ENCODE measurements at places on chromosomes 6 and 20.
A peak's percentile ranks its signal among the peaks of the same experiment; 100 is the strongest.

DNA sequence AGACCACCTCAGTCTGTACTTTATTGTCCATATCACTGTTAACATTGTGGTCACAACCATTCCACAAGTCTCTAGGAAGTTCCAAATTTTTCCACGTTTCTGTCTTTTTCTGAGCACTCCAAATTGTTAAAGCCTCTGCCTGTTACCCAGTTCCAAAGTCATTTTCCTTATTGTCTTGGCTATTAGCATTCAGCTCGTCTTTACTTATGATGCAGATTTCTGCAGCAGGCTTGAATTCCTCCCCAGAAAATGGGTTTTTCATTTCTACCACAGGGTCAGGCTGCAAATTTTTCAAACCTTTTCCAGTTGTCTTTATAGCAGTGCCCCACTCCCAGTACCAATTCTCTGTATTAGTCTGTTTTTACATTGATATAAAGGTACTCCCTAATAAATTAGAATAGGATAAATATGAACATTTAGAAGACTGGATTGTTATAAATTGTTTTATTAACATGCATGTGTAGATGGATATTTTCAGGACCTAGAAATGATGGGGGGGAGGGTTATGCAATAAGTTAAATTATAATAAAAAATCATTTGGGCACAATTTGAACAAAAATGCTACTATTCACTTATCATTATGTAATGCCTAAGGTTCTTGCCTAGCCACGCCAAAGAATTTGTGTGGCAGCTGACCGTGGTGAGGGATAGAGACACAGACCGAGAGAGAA, 595.3 kb upstream of the ADGRB3 start:
- no peak for DNase-seq

DNA sequence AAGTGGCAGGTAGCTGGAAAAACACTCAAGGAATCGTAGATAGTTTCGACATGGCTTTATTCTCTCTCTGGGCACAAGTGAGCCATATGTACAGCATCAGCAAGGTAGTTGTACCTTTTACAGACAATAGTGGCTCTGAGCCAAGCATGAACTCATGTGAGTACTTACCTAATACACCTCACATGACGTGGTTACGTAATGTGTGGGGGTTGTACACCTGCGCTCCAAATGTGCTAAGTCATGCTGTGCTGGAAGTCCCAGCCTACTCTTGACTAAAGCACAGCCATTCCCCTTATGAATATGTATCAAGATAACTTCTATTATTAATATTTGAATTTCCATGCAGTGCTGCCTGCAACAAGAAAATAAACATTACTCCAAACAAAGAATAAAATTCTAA, 78.8 kb upstream of the HMGN3 start:
- DNase-seq, result no peak

GRCh38 chr20:61895016-61895415, 170.7 kb downstream of the TAF4 start:
- no peak for DNase-seq

- DNase-seq, result no peak
Measured at GRCh38 chr20:49313283-49313682, 35.4 kb upstream of the ZNFX1 start.

DNA sequence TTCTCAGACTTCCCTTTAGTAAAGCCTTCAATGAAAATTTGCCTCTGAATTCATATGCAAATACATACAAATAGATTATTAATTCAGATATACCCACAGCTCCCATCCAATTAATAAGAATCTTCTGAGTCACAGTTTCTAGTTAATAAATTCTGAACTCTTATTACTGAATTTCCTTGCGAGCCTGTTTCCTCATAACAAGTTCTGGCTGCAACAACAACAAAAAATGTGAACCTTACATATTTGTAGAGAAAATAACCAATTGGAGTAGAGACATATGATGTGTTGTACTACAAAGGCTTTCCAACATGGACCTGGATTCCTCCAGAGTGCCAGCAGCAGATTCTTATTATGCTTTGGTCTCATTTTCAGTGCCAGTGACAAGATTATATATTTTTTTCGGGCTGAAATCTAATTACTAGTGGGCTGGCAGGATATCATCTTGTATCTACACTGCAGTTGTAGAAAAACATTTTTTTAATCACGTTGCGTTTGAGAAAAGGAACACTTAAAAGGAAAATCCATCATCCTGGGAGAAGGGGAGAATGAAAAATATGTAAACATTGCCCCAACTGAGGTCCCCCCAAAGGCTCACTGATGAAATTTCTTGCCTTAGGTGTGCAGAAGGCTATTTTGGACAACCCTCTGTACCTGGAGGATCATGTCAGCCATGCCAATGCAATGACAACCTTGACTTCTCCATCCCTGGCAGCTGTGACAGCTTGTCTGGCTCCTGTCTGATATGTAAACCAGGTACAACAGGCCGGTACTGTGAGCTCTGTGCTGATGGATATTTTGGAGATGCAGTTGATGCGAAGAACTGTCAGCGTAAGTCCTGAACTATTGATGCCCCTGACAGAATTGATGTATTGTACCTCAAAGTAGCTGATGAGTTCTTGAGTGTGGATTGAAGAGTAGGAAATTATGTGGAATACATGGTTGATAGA, 404.6 kb downstream of the LAMA2 start:
- DNase-seq, result no peak

- DNase-seq, result no peak
Measured at GRCh38 chr6:132210886-132211563, 190.2 kb downstream of the MOXD1 start.

GRCh38 chr6:78513856-78514255, 353.5 kb upstream of the IRAK1BP1 start:
- no peak for DNase-seq

GRCh38 chr6:52998603-52999002, 3.5 kb upstream of the GSTA4 start:
- no peak for DNase-seq

GRCh38 chr6:33507261-33507660, 52.9 kb downstream of the ZBTB9 start:
- no peak for DNase-seq

DNA sequence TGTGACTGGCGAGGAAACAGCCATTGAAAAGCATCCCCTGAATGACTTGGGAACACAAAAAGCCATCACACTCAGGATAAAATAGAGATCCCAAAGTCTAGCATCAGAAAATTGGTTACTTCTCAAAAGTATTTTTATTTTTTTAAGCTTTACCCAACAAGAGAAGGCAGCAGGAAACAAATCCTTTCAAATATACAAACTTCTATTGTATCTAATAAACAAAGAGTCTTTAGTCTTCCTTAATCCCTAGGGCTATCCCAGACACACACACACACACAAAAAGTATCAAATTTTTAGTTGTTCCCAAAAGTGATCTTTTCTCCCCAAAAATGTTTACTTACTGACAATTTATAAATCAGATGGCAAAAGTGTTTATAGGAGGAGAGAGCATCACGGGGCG, 33.2 kb upstream of the MARCKS start:
- DNase-seq, result no peak

GRCh38 chr6:156109713-156110112, 654.1 kb upstream of the NOX3 start:
- no peak for DNase-seq

DNA sequence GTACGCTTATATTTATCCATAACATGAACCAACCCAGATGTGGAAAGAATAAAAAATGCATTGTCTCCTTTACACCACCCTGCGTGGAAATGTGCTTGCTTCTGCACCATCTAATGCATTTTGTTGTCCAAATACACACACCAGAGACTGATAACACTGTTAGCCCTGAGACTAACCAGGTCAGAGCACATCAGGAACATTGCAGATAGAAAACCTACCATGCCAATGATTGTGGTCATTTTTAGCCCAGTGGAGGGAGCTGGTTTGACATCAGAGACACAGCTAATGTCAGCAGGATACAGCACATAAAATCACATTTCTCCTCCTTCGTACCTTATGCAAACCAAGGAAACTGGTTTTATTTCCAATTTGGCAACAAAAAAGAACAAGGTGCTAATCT, 528.7 kb downstream of the DOK5 start:
- DNase-seq, result peak; percentile 28

- DNase-seq, result no peak
Measured at GRCh38 chr6:151056230-151056907, 183.4 kb upstream of the AKAP12 start.

- peak; percentile 89 for DNase-seq
Measured at GRCh38 chr20:62980380-62980960, 26.3 kb downstream of the BHLHE23 start.

GRCh38 chr6:24902782-24903181, 33.0 kb downstream of the RIPOR2 start:
- DNase-seq, result no peak

DNA sequence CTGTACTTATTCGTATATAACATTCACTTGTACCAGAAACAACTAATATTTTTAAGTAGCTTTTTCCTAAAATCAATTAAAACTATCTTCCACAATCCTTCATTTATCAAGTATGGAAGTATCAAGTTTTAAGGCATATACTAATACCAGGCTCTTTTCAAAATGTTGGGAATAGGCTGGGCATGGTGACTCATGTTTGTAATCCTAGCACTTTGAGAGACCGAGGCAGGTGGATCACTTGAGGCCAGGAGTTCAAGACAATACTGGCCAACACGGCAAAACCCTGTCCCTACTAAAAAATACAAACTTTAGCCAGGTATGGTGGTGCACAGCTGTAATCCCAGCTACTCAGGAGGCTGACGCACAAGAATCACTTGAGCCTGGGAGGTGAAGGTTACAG, 25.7 kb upstream of the PLN start:
- no peak for DNase-seq

DNA sequence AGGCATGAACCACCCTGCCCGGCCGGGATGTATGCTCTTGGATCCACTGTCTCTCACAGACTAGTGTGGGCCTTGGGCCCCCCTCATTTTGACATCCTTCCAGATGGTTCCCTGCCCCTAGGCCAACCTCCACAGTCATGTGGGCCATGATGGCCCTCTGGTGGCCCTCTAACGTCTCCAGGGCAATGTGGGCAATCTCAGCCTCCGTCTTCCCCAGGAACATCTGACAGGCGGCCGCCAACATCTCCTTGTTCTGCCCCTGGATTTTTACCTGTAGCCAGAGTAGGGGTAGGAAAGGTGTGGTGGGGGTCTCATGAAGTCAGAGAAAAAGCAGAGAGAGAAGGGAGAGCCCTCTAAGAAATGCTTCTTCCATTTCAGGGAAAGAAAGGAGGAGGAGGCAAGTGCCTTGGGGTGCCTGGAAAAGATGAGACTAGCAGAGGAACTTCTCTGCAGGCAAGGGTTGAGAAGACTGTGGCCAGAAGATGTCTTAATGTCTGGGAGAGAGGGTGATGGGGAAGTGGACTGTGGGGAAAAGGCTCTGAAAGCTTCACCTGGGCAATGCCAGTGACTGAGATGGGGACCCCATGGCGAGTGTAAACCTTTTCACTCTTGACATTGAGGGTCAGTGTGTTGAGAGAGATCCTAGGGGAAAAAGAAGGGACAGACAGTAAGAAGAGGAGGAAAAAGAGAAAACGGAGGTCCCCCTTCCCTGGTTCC, 1.3 kb downstream of the FLOT1 start:
- no peak for DNase-seq

GRCh38 chr6:145906144-145906543, 58.0 kb downstream of the SHPRH start:
- no peak for DNase-seq

DNA sequence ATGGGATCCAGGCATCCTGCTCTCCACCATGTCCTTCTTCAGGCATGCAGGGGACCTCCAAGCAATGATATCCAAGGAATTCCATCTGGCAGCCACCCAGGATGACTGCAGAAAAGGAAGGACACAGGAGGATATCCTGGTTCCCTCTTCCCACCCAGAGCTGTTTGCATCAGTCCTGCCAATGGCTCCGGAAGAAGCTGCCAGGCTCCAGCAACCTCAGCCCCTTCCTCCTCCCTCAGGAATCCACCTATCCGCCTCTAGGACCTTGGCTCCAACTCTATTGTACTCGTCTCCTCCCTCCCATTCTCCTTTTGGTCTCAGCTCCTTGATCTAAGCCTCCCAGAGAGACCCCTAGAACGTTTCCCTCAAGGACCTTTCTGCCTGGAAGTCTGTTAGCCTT, 733 bp upstream of the PSORS1C2 start:
- DNase-seq, result no peak

DNA sequence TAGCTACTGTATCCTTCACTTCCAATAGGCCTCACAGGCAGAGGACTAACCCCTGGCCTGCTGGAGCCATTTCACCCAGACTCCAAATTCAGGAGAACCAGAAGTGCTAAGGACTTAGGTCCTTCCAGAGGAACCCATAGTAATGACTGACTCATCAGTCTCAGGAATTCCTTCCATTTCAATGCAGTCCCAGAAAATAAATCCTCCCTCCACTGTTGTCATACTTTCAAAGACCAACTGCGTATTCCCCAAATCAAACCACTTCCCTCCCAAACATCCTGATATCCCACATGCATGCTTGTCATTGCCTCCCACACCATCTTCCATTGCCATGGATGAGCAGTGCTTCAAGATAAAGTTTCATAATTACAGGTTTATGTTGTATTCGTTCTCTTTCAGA, 31.8 kb upstream of the NT5E start:
- DNase-seq, result no peak

DNA sequence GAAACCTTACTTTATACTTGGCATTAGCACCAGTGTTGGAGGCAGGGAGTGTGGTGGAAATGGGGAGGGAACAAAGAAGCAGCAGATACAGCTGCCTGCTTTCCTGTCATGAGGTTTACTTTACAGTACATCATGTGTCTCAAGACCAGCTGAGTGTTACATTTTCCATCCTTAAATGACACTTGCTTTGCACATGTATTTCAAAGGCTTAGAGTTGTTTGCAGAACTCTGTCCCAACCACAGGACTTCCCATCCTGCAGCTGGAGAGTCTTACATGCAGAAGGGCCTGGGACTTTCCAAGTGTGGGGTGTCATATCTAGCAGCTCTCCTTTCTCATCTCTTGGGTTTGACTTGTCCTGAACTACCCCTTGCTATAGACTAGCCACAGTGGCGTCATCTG, 395.9 kb downstream of the DHX35 start:
- no peak for DNase-seq

GRCh38 chr20:63782521-63782971, 43.0 kb downstream of the SLC2A4RG start:
- no peak for DNase-seq

DNA sequence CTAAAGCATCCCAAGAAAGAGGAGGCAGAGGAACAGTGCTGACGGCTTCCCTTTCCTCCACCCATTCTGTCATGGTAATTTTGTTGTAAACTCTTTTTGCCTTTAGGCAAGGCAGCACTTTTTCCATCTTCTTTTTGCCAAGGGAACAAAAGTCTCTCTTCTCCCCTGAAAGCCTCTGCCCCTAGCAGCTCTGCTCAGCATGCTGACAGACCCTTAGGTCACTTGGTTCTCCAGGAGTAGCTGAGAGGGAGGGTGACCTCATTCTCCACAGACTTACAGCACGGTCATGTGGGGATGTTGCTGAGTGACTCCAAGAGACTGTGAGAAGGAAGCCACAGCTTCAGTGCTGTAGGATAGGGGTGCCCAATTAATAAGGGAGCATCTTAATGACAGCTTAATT, 81.1 kb upstream of the RALGAPA2 start:
- DNase-seq, result no peak

GRCh38 chr6:69026243-69026642, 391.2 kb downstream of the ADGRB3 start:
- DNase-seq, result no peak
